ENCODE measurements at places on chromosomes 11 and 22. TPM values are rescaled to one million over a fixed set of nuclear protein-coding genes. Genes with fewer than 3 reads are reported as not detected.

FGF3 gene
- not detected for total RNA-seq

HMBS gene
- total RNA-seq = 19.7 TPM

CYP2D6 gene
- 2.5 TPM for total RNA-seq

CTNND1 gene
- 241 TPM for total RNA-seq

TSPAN32 gene
- total RNA-seq = 7.0 TPM

C11orf86 gene
- not detected for total RNA-seq

KCNJ1 gene
- total RNA-seq = 120 TPM

TRIM64 gene
- not detected for total RNA-seq
